Cardiac fibroblast (primary cell): ENCODE measurements at places on chromosomes 13 and 19.

DNA sequence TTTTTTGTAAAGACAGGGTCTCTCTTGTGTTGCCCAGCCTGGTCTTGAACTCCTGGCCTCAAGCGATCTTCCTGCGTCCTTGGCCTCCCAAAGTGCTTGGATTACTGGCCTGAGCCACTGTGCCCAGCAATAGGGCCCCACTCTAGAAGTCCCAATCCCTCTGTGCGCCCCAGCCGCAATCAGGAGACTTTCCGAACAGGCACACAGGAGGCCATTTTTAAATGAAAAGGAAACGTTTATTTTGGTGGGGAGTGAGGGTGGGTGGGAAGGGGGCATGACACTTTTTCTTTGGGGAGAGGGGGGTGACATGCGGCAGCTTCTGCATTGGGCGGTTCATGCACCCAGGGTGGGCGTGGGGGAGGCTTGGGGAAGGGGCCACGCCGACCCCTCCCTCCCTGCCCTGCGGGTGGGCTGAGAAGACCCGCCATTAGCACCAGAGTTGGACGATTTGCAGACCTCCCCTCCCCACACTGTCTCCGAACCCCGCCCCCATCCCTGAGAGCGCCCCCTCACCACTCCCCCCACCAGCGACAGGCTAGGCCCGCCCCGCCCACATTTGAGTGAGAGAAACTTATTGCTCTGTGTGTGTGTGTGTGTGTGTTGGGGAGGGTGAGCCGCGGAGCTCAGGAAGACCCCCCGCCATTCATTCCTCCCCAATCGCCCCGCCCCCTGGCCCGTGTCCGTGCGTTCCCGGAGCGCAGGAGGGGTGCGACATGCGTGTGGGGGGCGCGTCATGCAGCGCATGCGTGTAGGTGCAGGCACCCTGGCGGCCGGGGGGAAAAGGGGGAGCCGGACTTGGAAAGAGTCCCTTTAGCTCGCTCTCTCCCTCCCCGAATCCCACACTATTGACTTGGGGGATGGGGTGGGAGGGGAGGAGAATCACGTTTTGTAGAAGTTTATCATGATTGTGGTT is 17.2 kb downstream of the KCNC3 start:
- DNase-seq, result no peak

- peak; percentile 42 for DNase-seq
Measured at GRCh38 chr13:64684685-64685431, 2545.3 kb downstream of the PCDH9 start.

DNA sequence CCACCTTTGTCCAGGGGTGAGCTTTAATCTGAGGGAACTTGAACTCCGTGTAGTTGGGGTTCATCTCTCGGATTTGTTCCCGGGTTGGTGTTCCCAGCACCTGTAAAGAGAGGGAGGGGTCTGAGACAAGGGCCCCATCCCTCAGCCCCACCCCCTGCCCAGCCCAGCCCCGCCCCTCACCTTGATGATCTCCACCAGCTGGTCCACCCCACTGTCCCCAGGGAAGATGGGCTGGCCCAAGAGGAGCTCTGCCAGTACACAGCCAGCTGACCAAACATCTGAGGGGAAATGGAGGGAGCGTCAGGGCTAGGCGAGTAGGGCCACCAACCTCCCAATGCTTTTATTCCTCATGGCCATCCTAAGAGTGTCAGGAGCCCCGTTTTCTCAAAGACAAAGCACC is 9.3 kb downstream of the GSK3A start:
- DNase-seq, result no peak

DNA sequence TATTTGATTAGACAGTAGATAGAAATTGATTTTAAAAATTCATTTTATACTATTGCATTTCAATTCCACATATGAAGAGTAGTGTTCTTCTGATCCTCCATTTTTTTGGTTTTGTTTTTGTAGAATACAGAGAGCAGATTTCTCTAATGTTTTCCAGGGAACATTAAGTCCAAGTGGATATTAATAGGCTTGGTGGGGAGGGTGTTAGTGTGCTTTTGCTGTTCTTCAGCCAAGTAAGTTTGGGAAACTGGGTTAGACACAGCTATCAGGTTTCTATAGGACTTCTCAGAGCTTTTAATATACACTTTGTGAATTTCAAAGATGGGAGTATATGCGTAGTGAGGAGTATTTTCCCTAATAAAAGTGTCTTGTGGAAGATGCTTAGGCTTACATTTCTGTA is 21.8 kb downstream of the NAA16 start:
- peak; percentile 28 for DNase-seq

- DNase-seq, result no peak
Measured at GRCh38 chr19:30812099-30812678, 440.0 kb downstream of the ZNF536 start.
